ENCODE measurements at places on chromosomes 2 and 18.

DNA sequence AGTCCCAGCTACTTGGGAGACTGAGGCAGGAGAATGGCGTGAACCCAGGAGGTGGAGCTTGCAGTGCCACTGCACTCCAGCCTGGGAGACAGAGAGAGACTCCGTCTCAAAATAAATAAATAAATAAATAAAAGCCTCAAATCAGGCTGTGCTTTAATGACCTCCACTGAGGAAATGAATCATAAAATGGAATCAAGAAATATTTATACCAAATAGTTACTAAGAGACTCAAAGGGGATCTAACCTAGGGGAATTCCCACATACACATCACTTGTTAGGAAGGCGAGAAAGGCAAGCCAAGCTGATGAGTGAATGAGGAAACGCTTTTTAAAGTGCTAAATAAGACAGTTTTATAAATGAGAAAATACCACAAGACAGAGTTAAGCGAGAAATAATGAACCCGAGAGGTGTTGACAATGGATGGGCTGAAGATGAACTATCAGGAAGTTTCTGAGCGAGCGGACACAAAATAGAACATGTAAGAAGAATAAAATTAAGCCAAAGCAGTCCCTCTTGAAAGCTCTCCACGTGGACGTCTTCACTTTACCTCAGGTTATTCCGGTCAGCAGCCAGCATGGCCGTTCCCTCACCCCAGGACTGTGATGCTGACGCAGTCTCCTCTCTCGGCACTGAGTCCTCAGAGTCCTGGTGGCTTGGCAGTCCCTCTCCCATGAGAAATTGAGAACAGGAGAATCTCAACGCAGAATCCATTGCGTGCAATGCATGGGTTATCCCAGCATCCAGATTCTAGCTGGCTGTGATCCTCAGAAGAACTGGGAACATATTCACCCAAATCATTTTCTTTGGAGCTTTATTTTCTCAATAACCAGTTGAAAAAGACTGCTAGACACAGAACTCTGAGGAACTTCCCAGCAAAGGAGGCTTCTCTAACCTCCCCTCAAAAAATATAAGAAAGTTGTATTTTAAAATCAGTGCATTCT is 22.3 kb downstream of the PXDN start:
- DNase-seq: no peak

- DNase-seq: no peak
These were observed 39.6 kb downstream of the HS1BP3 start for GRCh38 chr2:20611077-20611843.

DNA sequence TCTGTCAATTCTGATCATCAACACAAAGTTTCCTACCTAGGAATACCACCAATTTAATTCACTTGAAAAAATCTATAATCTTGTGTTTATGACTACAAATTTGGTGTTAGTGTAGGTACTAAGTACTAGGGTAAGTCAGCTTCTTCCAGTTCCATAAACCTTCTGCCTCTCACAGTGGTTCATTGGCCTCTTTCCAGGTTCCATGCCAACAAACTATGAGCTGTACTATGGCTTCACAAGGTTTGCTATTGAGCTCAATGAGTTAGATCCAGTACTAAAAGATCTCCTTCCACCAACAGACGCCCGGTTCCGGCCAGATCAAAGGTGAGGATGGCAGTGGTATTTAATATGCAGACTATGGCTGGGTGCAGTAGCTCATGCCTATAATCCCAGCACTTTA is 58.8 kb downstream of the PRKRA start:
- DNase-seq: no peak

DNA sequence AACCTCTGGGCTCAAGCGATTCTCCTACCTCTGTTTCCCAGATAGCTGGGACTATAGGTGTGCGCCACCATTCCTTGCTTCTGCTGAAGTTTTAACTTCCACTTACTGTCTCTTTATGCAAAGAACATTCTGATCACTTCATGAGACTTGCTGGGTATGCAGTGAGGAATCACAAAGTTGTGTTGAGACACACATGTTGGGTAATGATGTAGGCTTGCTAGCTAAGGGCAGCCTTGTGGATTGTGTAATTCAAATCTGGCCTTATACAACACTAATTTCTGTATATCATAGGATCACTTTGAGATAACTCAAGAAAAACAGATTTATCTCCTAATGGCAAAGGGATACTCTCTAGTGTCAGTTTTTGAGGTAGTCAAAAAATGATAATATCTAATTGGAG is 24.2 kb downstream of the XRCC5 start:
- DNase-seq: no peak

GRCh38 chr2:24626131-24626530 is 135.1 kb downstream of the NCOA1 start:
- DNase-seq: no peak

DNA sequence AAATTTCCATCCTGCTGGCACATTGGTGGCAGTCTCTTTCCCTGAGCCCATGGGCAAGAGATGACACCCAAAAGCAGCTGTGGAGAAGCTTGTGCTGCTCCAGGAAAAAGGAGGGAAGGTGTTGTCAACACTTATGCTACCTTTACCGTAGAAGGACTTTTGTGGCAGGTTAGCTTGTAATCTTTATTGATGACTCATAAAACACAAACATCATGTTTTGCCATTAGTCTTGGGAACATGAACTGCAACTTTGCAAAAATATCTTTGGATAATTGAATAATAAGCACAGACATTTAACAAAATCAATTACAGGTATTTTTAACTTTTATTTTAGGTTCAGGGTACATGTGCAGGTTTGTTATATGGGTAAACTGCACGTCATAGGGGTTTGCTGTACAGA is 33.4 kb downstream of the DRC1 start:
- DNase-seq: no peak

DNA sequence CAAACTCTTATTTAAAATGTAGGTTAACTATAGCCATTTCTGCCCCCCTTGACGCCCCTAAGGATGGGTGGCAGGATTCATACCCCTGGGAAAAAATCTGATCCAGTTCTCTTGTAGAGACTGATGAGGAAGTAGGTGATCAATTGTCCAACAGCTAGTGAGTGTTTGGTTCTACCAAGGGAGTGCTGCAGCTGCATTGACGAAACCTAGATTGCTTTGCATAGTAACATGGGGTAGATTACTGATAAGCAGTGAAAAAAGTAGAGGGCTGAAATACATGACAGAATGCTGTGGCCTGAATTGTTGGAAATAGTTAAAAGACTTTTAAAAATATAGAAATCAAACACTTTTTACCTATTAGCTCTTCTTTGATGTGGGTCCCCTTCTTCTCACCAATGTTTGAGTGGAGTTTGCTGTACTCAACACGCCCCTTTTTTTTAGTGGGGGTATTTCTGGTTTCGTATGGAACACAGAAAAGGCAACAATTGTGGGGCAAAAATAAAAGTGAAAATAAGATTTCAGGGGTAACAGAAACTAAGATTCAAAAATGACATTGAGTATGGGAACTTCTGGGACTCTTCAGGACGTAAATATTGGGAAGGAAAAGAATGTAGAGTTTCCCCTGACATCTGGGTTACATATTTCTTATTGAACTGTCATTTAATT is 66.2 kb downstream of the MAIP1 start:
- DNase-seq: no peak

DNA sequence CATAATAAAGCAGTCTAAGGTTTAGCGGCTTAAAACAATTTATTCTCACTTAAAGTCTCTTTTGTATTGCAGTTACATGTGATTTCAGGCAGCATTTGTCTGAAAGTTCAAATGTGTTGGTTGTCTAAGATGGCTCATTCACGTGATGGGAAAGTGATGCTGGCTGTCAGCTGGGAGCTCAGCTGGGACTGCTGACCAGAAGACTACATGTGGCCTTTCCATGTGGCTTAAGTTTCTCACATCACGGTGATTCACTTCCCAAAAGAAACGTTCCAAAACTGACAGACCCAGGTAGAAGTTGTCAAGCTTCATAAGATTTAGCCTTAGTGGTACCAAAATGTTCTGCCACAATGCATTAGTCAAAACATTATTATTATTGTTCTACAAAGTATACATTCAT is 76.9 kb downstream of the TMEM131 start:
- no peak for DNase-seq

GRCh38 chr18:28176948-28177827 is at the start of gene CDH2:
Gene CDH2, minus strand, starts transcription at chr18:28177130. Its CDS starts 108 bp downstream, at chr18:28177022.
- DNase-seq: peak; percentile 82

GRCh38 chr2:167157523-167157922 is 269.2 kb downstream of the XIRP2 start:
- DNase-seq: no peak

GRCh38 chr18:48919547-48919946 is 31.2 kb downstream of the SMAD7 start:
- no peak for DNase-seq

DNA sequence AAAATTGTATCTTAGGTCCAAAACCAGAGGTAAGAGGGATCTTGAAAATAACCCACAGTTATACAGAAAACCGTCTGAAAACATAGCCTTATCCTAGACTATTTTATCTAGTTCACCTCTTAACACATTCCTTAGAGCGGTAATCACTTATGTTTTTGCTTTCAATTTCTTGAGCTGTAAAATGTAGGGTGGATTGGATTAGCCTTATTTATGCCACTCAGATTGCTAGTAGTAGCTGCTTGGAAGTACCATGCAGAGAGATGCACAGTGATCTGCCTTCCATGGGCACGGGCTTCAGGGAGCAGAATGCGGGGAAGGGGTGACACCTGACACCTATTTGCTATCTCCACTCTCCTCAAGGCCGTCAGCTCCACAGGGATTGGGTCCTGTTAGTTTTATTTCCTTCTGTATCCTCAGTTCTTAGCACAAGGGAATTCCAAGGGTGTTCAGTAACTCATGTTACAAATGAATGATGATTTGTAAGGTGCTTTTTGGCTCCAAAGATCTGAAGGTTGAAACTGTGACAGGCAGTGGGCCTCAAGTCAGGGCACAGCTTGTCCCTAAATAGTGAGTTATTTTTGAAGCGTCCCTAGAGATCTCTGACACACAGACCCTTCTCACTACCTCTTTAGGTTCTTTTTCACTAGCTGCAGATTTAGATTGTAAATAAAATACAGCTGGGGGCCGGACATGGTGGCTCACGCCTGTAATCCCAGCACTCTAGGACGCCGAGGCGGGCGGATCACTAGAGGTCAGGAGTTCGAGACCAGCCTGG is 64.0 kb upstream of the PMAIP1 start:
- DNase-seq: no peak

- DNase-seq: no peak
These were observed 505 bp downstream of the FOXI3 start for GRCh38 chr2:88451811-88452564.

DNA sequence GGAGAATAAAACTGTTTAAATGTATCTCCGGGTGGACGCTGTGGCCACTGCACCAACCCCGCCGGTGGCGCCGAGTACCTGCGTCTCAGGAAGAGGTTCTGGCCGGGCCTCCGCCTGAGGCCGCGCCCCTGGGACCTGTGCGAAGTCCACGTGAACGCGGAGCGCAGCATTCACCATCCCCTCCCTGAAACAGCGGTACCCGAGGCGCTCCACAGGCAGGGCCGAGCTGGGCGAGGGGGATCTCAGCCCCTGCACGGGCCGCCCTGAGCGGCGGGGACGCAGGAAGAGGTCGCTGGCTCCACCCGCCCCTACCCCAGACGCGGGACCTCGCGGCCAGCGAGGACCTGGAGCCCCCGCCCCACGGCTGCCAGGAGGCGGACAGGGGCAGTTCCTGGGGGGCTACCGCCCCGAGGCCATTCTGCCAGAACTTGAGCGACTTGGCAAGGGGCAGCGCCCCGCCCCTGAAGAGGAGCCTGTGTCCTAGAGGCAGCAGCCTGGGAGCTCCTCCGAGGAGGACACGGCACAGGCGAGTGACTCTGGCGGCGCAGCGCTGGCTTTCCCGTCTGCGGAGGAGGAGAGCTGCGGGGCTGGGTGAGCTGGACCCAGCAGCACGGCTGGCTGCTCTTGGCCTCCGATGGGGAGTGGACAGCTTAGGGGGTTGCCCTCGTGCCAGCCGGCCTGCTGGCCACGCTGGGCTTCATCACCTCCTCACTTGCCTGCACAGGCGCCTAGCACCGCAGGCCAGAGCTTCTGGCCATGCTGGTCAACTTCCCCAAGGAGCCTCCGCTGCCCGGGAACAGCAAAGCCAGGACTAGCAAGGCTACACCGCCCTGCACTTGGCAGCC is 9.7 kb upstream of the TEKT4 start:
- DNase-seq: no peak

- DNase-seq: no peak
These were observed 48.9 kb upstream of the ATG16L1 start for GRCh38 chr2:233202531-233202944.

- DNase-seq: no peak
These were observed 14.1 kb downstream of the PTPN18 start for GRCh38 chr2:130369965-130370341.

- no peak for DNase-seq
These were observed 283.5 kb upstream of the HDAC4 start for GRCh38 chr2:239684271-239684810.

- DNase-seq: no peak
These were observed 419.7 kb upstream of the TNP1 start for GRCh38 chr2:217279556-217279955.

GRCh38 chr2:176078541-176079284 is 5.0 kb downstream of the EVX2 start:
- peak; percentile 65 for DNase-seq

DNA sequence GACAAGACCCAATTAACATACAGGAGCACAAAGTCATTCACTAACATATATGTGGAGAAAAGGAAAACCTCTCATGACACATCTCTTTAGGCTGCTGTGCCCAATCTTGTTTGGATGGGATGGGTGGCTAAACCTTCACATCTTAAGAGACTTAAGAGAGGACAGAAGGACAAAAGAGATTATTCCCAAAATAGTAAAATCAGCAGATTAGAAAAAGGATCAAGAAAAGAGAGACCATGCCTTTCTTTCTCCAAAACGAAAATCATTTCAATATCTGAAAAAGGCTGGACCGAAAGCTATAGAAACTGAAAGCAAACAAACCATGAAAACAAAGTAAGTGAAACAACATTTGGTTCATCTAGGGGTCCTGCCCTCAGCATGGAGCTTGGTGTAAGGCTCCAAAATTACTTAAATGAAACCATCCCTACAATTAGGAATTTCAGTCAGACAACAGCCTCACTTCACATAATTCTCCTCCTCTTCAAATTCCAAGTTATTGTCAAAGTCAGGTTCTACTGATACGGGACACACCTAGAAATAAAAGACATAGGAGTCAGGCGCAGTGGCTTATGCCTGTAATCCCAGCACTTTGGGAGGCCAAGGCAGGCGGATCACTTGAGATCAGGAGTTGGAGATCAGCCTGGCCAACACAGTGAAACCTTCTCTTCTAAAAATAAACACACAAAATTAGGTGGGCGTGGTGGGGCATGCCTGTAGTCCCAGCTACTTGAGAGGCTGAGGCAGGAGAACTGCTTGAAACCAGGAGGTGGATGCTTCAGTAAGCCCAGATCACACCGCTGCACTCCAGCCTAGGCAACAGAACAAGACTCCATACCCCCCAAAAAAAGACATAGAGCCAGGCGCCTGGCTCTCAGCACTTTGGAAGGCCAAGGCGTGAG is 5.2 kb downstream of the STARD7 start:
- no peak for DNase-seq

DNA sequence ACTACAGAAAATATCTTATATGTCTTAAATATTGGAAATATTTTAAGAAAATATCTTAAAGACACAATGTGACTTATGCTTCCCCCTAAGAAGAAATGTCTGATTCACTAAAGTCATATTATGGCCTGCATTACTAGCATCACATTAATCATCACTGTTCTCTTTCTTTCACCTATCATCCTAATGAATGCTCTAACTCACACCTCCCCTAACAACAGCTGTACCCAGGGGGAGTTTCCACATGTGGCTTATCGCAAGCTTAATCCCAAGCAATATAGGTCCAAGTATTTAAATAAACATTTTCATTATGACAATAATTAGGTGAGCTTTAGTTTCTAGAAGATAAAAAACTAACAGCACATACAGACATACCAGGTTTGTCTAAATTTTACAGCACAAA is 39.6 kb downstream of the REV1 start:
- no peak for DNase-seq

All from DMS79 (cell line).